Neural progenitor cell (in vitro differentiated cells): ENCODE measurements at places on chromosomes 7 and 10. TPM values are rescaled to one million over a fixed set of nuclear protein-coding genes. Genes with fewer than 3 reads are reported as not detected.

Gene TUBB8
- total RNA-seq, result 1.9 and 4.3 TPM in 2 replicates

Gene KCNIP2
- total RNA-seq, result 2.4 and 5.5 TPM in 2 replicates

Gene MRC1
- 0.03 TPM in 1 of 2 replicates, not detected in the other for total RNA-seq

Gene GPNMB
- 0.99 TPM in 1 of 2 replicates, not detected in the other for total RNA-seq

Gene PNLIP
- not detected in 2 replicates for total RNA-seq

Gene FAM131B
- 20.1 and 46.5 TPM in 2 replicates for total RNA-seq

Gene MRPL43
- total RNA-seq, result 24.5 and 55.8 TPM in 2 replicates

Gene ASIC3
- 1.6 TPM in 1 of 2 replicates, not detected in the other for total RNA-seq

Gene CALML5
- not detected in 2 replicates for total RNA-seq

Gene AGR2
- total RNA-seq, result not detected in 2 replicates

Gene CUZD1
- 0.43 and 0.74 TPM in 2 replicates for total RNA-seq

Gene ATAD1
- total RNA-seq, result 47.8 and 63.2 TPM in 2 replicates

Gene ADAP1
- total RNA-seq, result 0.30 and 2.0 TPM in 2 replicates
